Colonic mucosa (tissue), 4 donors: ENCODE measurements at places on chromosomes 12 and 14. TPM values are rescaled to one million over a fixed set of nuclear protein-coding genes. Genes with fewer than 3 reads are reported as not detected.

CLEC4C gene
- total RNA-seq = not detected

MAPK1IP1L gene
- total RNA-seq = 79.8 TPM

NT5DC3 gene
- total RNA-seq = 22.6 TPM

ANO2 gene
- total RNA-seq = 1.1 TPM

SERPINA3 gene
- 5.7 TPM for total RNA-seq

CARMIL3 gene
- 0.29 TPM for total RNA-seq

MSI1 gene
- total RNA-seq = 3.8 TPM

NFATC4 gene
- 24.0 TPM for total RNA-seq

C12orf75 gene
- 109 TPM for total RNA-seq

DLGAP5 gene
- 35.9 TPM for total RNA-seq

TNFAIP2 gene
- 10.5 TPM for total RNA-seq

- H3K4me1 ChIP-seq = no peaks in the 10 kb centered on the region
- no peaks in the 10 kb centered on the region for H3K27me3 ChIP-seq
- no peak overlapping the region for H3K27ac ChIP-seq
- H3K4me3 ChIP-seq = no peak overlapping the region
- H3K36me3 ChIP-seq = no peaks in the 10 kb centered on the region
Measured at GRCh38 chr12:81208187-81208911, 130.5 kb downstream of the ACSS3 start.

DNA sequence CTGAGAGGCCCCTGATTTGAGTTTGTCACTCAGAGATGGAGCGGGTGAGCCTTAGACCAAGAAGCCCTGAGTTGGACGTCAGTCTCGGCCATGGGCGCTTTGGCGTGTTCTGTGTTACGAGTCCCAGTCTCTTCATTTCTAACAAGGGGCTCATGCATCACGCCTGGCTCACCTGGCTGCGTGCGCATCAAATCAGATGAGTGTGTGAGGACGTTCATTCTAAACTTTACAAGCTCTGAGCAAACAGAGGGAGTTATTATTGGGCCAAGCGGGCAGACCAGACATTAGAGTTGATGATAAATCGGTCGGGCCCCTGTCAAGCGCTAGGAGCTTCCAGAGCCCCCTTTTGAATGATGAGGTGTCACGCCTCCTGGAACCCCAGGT lies 117.2 kb downstream of the CALM1 start:
- H3K27ac ChIP-seq = peak overlapping the region; percentile 90

- H3K4me1 ChIP-seq = peaks cover 24% of the 10 kb centered on the region
- H3K27ac ChIP-seq = peak overlapping the region; percentile 82
- no peaks in the 10 kb centered on the region for H3K27me3 ChIP-seq
- no peaks in the 10 kb centered on the region for H3K36me3 ChIP-seq
- H3K4me3 ChIP-seq = no peak overlapping the region
Measured at GRCh38 chr14:68779761-68780323, 13.0 kb downstream of the ZFP36L1 start.

DNA sequence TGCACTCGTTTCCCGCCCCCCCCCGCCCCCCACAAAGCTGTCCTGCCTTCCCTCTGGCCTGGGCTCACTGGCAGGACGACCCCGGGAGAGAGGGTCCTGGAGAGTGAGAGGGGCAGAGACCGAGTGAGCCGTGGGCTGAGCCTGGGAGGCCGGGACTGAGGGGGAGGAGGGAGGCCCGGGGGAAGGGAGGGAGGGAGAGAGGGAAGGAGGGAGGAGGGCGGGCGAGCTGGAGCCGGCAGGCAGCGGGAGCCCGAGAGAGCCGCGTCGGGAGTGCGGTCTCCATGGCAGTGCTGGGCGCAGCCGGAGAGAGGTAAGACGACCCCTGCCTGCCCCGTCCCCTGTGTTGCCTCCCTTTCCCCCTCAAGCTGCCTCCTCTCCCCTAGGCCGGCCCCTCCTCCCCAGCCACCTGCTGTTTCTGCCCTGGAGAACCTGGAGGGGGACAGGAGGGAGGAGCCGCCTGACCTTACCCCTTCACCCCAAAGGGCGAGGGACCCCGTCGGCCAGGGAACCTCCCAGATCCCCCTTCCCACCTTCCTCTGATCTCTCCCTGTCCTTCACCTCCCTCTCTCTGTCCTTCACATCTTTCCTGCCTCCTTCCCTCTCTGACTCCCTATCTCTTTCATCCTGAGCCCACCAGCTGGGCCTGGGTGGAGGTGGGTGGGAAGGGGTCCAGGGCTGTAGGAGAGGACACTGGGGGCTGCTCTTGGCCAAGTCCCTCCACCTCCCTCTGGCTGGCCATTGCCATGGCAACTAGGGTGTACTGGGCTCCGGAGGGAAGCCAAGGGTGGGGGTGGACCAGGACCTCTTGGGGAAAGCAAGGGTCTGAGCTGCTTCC lies at the start of gene GPR162:
Gene GPR162 (plus strand): TSS at position 231 of the 835 bp plus-strand sequence. CDS start 2,078 bp downstream, outside the sequence.
- H3K27me3 ChIP-seq = peaks cover 16% of the 10 kb centered on the region
- no peaks in the 10 kb centered on the region for H3K36me3 ChIP-seq
- H3K4me1 ChIP-seq = no peaks in the 10 kb centered on the region
- H3K4me3 ChIP-seq = peak within 1 kb of the TSS; percentile 24
- DNase-seq = no peak

DNA sequence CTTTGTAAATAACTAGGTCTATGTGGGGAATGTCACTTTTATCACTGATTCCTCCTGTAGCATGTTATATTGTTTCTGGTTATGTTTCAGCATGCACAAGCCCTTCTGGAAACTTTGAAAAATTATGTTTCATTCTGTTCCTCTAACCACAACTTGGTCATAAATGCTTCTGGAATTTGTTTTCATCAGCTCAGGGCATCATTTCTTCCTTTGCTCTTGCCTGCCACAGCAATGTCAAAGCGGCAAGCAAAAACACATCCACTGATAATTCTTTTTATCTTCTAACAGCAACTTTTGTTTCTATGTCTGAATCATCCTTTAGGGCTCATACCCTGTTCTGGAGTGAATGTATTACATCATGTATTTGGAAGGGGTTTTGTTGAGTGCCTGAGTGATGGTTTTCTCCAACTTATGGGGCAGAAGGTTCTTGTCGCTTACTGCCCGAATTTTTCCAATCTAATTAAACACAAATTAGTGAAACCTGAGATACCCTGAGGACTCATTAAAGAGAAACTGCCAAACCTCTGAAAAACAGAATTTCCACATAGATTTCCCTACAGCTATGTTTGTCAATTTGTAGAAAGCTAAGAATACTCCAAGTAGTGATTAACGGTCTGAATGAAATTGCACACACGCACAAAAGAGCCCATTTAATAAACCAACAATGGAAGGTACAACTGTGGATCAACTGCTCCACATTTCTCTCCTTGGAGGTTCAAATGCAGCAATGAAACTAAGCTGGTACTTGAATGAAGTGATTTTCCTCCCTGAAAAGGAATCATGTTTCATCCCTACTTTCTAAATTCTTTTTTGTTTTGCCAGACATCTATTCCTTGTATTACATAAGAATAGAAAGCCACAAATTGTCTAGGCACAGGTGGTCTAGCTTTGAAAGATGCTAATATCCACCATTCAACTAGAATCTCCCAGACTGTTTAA lies 173.5 kb upstream of the KRR1 start:
- no peak for DNase-seq
- no peaks in the 10 kb centered on the region for H3K36me3 ChIP-seq
- H3K27ac ChIP-seq = no peak overlapping the region
- no peaks in the 10 kb centered on the region for H3K4me1 ChIP-seq

DNA sequence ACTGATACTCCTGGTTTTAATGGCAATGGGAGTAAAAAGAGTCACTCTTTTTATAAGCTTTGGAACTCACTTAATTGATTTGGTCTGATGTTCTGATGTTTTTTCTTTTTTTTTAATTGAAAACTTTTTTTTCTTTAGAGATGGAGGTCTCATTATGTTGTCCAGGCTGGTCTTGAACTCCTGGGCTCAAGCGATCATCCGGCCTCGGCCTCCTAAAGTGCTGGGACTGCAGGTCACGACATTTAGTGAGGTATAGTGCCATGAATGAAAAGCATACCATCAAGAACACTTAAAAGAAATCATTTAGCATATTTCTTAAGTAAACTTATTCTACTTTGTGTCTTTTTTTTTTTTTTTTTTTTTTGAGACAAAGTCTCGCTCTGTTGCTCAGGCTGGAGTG lies 12.7 kb upstream of the EID3 start:
- no peak overlapping the region for H3K27ac ChIP-seq
- no peaks in the 10 kb centered on the region for H3K27me3 ChIP-seq
- DNase-seq = no peak

DNA sequence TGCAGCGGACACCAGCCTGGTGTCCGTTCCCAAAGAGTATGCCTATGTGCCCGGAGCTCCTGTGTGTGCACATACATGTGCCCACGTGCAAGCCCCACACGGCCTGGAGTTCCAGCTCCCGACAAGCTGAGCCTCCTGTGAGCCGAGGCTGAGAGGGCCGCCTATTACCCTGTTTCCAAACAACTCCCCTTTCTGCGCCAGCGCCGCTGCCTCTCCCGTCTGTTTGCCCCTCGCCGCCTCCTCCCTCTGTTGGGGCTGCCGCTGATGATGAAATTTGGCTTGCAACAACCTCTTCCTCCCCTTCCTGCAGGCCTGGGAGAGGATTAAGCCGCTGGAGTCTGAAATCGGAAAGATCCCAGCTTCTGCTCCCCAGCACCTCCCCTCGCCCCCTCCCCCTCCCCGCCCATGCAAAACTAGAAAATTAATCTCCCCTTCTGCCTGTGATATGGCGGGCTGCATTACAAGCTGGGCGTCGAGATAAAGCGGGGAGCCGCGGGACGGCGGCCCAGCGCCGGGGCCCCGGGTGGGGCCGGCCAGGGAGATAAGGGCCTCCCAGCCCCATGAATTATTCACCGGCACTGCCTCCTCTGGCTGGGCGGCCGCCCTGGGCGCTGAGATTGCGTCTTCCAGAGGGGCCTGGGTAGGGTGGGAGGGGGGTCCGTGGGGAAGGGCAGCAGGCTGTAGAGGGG lies 6.8 kb upstream of the ASIC1 start:
- H3K36me3 ChIP-seq = no peaks in the 10 kb centered on the region
- H3K27ac ChIP-seq = no peak overlapping the region
- H3K4me1 ChIP-seq = no peaks in the 10 kb centered on the region
- peak; percentile 45 for DNase-seq

DNA sequence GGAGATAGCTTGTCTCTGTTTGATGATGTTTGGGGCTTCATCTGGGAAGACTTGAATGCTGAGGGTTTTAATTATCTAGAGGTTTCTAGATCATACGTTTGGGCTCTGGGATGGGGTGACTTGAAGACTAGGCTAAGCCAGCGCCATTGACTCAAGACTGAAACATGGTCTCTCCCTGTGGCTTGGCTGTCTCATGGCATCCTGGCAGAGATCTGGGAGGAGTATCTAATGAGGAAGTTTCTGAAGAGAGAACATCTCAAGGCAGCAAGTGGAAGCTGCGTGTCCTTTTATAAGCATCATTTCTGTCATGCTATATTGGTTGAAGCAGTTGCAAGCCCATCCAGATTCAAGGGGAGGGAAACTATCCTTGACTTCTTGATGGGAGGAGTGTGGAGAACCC lies 104.8 kb downstream of the UNC79 start:
- H3K36me3 ChIP-seq = no peaks in the 10 kb centered on the region
- no peak for DNase-seq
- no peak overlapping the region for H3K27ac ChIP-seq
- no peaks in the 10 kb centered on the region for H3K4me1 ChIP-seq

DNA sequence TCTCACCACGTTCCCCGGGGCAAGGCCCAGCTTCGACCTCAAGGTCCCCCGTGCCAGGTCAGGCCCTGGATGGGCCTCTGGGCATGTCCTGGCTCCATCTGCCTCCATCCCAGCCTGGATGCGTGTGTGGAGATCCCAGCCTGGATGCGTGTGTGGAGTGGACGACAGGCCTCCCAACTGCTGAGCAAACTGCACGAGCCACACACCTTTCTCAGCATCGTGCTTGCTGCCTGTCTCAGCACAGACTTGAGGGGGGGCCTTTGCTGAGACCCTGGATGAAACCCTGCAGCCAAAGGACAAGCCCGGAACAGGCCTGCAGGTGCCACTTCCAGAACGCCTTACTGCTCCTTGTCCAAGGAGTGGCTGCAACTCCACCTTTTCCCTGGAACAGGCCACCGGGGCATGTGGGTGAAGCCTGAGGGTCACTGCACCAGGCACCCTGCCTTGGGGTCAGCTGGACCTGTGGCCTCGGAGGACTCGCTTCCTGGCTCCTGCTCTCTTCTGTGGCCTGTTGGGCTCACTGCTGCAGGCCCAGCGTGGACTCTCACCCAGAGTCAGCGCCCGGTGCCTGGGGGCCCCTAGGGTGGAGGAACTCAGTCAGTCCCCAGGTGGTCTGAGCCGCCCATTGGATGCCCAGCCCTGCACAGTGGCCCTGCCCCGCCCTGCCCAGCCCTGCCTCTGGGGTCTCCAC lies 176.0 kb downstream of the KIF26A start:
- no peak for DNase-seq
- no peaks in the 10 kb centered on the region for H3K27me3 ChIP-seq

DNA sequence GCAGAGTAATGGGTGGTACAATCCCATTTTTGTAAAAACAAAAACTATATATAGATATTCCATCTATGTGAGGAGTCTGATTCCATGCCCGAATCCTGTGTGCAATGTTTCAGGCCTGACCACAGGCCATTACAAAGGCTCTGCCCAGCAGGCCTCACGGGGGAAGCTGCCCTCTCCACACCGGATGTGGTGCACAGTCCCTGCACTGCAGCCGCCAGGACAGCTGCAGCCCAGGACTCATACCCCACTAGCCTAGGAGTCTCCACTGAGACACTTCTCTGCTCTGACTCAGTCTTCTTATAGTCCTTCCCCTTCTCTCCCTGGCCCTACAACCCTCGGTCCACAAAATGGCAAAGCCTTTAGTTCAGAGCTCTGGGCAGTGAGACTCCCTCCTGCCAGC lies 190.4 kb downstream of the PPM1H start:
- no peak overlapping the region for H3K27ac ChIP-seq
- H3K4me3 ChIP-seq = no peak overlapping the region
- H3K27me3 ChIP-seq = no peaks in the 10 kb centered on the region
- no peak for DNase-seq
- no peaks in the 10 kb centered on the region for H3K4me1 ChIP-seq

GRCh38 chr14:93201155-93201704 lies 5.6 kb downstream of the GON7 start:
- H3K27me3 ChIP-seq = no peaks in the 10 kb centered on the region
- no peak for DNase-seq
- H3K36me3 ChIP-seq = no peaks in the 10 kb centered on the region

- peak; percentile 64 for DNase-seq
- no peak overlapping the region for H3K4me3 ChIP-seq
- no peaks in the 10 kb centered on the region for H3K27me3 ChIP-seq
- H3K4me1 ChIP-seq = peaks cover 4% of the 10 kb centered on the region
- peak overlapping the region; percentile 67 for H3K27ac ChIP-seq
Measured at GRCh38 chr12:132838410-132839080, 9.9 kb upstream of the GOLGA3 start.

GRCh38 chr12:16344269-16344668 lies 3.2 kb upstream of the MGST1 start:
- H3K36me3 ChIP-seq = no peaks in the 10 kb centered on the region
- H3K4me3 ChIP-seq = no peak overlapping the region
- H3K27ac ChIP-seq = no peak overlapping the region

DNA sequence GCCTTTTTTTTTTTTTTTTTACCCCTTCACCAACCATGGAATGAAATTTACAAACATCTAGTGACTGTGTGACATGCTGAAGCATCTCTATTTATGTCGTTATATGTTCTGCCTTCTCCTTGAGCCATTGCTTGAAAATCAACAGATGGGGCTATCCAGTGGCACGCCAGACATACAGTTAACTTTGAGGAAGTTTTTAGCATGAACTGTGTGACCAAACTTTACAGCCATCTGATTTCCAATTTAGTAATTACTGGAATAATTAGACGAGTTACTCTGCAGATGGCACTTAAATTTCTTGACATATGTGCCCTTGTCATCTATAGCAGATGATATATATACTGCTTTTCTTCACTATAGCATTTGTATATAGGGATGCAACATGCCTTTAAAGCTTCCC lies 192.1 kb downstream of the SNAPC1 start:
- H3K27ac ChIP-seq = no peak overlapping the region
- H3K36me3 ChIP-seq = no peaks in the 10 kb centered on the region
- no peak overlapping the region for H3K4me3 ChIP-seq
- H3K27me3 ChIP-seq = no peaks in the 10 kb centered on the region
- DNase-seq = no peak
